Activated T-helper 2 cell treated with anti-CD3 and anti-CD28 coated beads, Interferon-gamma antibody, Interleukin-2, Interleukin-4, amounts not matched to agents 10 μg/mL and 5 μg/mL and 100 μg/mL, durations not matched to agents 14 hours and 24 hours and 36 hours (primary cell): ENCODE measurements at places on chromosomes 5 and 9. TPM values are rescaled to one million over a fixed set of nuclear protein-coding genes. Genes with fewer than 3 reads are reported as not detected.

- DNase-seq: no peak
These were observed 293.0 kb downstream of the CDH12 start for GRCh38 chr5:22560147-22560546.

DNA sequence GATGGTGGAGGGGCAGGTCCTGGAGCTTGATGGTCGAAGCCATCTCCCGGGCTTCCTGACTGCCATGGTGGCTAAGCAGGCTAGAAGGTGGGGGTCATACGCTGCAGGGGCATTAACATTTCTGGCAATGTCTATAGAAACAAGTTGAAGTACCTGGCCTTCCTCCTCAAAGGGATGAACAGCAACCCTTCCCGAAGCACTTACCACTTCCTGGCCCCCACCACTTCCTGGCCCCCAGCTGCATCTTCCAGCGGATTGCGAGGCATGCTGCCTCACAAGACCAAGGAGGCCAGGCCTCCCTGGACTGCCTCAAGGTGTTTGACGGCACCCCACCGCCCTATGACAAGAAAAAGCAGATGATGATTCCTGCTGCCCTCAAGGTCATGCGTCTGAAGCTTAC, 97.0 kb upstream of the MOCS2 start:
- DNase-seq: no peak

DNA sequence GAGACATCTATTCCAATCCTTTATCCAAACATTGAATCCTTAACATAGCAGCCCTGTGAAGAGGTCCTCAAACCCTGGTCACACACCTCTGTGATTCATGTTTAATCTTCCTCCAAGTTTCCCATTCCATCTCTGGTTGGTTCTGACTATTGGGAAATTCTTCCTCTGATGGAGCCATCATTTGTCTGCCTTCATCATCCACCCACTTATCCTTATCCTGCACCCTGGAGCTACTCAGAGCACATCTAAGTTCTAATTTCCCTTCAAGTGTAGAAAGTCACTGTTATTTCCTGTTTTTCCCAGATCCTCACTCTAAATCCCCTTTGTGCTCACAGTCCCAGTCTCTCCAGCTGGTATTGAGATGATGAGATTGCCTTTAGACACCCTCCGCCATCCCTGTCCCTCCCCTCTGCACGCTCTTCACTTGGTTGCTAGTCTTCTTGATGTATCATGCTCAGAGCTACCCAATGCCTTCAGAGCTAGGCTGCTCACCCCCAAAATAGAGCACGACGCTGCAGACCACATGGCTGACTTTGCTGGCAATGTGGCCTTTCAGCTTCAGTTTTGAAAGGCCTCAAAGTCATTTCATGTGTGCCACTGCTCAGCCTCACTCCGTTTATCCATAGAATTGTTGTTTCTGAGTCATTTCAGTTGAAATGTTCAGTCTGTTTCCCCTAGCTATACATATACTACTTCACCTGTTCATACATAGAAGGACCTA, 154.3 kb downstream of the PALM2AKAP2 start:
- DNase-seq: no peak

- no peak for DNase-seq
These were observed 12.0 kb downstream of the GPSM1 start for GRCh38 chr9:136339173-136339957.

GRCh38 chr5:79858410-79858723, 132.7 kb downstream of the MTX3 start:
- no peak for DNase-seq

Gene PCDHA5
- total RNA-seq: not detected in 2 replicates

Gene TMEM215
- total RNA-seq: not detected in 2 replicates
